Gastroesophageal sphincter (tissue), 4 donors: ENCODE measurements at places on chromosomes 1 and 21.

DNA sequence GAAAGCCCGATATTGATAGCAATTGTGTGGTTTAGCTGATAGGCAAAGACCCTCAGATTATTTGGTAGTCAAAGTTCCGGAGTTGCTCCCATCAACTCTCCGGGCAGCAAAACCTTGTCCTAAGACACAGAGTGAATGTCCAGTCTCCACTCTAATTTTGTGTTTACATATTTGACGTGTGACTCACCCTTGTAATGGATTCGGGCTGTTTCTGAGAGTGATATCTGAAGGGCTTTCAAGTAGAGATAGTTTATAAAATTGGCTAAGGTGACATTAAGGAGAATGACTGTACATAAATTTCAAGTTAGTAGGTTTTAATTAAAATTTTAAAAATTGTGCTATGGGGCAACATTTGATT, 154.2 kb downstream of the CNIH3 start:
- H3K4me1 ChIP-seq = peaks cover 4% of the 10 kb centered on the region
- ATAC-seq = peak; percentile 74
- no peak overlapping the region for H3K27ac ChIP-seq

- H3K4me1 ChIP-seq = peaks cover 7% of the 10 kb centered on the region
- peak; percentile 25 for ATAC-seq
- no peak overlapping the region for H3K27ac ChIP-seq
- H3K27me3 ChIP-seq = peaks cover 66% of the 10 kb centered on the region
- peak overlapping the region; percentile 6 for H3K4me3 ChIP-seq
These were observed 6.3 kb downstream of the HPCA start for GRCh38 chr1:32892368-32893197.

DNA sequence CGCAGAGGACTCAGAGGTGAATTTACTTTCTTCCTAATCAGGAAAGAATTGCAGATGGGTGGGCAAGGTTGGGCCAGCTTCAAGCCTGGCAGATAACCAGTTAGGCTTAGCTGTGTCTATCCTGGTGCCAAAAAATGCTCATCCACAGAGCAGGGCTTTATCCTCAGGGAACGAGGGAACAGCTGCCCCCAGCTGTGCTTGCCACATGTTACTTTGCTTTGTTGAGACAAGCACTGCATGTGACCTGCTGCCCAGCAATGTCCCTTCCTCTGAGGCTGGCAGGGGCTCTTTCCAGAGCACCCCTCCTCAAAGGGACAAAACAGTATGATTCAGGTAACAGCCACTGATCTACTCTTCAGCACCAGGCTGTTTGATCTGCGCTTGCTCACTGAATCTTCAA, 505.1 kb upstream of the USP24 start:
- H3K4me3 ChIP-seq = no peak overlapping the region
- peak; percentile 9 for ATAC-seq
- H3K27me3 ChIP-seq = no peaks in the 10 kb centered on the region

DNA sequence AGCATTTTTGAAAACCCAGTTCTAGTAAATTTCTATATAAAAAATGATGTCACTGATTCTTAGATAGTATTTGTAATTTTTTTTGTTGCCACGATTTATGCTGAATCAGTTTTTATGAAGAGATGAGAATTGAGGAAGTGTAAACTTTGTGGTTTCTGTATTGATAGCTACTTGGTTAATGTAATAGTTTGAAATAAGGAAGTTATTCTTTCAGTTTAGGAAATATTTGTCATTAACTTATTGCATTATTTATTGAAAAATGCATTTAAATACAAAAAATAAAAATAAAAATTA, 97.8 kb downstream of the ZFYVE9 start:
- H3K36me3 ChIP-seq = peaks cover 16% of the 10 kb centered on the region
- H3K27me3 ChIP-seq = no peaks in the 10 kb centered on the region
- peaks cover 11% of the 10 kb centered on the region for H3K4me1 ChIP-seq
- H3K4me3 ChIP-seq = no peak overlapping the region

GRCh38 chr1:47188791-47189785, 748 bp downstream of the PDZK1IP1 start:
- no peaks in the 10 kb centered on the region for H3K4me1 ChIP-seq
- no peaks in the 10 kb centered on the region for H3K36me3 ChIP-seq
- H3K27ac ChIP-seq = no peak overlapping the region
- H3K27me3 ChIP-seq = peaks cover 7% of the 10 kb centered on the region
- H3K4me3 ChIP-seq = no peak overlapping the region
